Bone marrow (tissue), 2 donors: ENCODE measurements at places on chromosomes 12 and 14.

DNA sequence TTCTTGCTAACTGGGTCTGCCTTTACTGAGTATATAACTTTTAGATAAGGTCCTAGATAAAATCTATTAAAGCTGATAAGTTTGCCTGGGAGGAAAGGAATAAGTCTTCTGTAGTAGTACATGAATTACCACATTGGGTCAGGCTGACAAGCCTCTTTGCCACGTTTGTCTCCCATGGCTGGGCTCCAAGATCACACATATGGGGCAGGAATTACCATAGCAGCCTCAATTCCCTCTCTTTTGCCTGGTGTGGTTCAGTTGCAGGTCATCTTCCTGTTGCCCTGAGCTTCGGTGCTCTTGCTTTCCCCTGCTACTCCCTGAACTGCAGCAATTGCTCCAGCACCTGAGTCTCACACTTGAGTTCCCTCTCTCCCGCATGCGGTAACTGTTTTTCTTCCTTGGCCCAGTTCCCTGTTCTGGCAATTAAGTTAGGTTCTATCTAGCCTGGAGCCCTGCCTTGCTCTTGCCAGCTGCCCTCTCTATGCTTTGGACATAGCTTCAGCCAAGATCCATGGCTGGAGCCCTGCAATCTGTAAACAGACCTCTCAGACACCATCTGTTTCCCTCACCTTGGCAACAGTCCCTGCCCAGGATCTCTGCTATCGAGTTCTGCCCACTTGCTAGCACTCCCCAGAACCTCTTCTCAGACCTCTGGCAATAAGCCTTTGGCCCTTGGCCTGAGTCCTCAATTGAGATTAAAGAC is 5.8 kb upstream of the GLT8D2 start:
- DNase-seq: no peak

DNA sequence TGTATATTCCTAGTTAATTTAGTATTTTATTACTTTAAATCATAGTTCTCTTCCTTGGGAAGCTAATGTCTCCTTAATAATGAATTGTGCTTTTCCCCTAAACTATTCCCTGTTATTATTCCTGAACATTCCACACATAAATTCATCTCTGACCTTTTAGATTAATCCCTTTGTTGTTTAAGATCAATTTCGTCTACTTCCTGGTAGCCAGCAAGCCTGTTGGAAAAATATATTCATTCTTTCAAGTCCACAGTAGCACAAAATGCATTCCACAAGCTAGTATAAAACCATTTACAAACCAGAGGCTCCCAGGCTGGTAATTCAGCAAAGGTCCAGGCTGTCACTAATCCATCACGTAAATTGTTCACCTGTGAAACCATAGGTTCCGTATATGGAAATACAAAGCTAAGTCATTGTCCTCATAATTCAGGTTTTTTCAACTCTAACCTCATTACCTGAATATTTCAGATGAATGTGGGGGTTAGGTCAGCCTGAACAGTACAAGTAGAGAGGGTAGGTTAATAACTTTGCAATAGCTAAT is 232.7 kb downstream of the SEC23A start:
- no peak for DNase-seq

- DNase-seq: no peak
These were observed 979 bp downstream of the DDX54 start for GRCh38 chr12:113184098-113184899.

GRCh38 chr14:70726651-70727375 is 82.5 kb downstream of the MAP3K9 start:
- no peak for DNase-seq

GRCh38 chr12:115468087-115468510 is 784.1 kb upstream of the TBX3 start:
- DNase-seq: no peak

- no peak for DNase-seq
These were observed 7.0 kb downstream of the TAMALIN start for GRCh38 chr12:52013626-52014310.

DNA sequence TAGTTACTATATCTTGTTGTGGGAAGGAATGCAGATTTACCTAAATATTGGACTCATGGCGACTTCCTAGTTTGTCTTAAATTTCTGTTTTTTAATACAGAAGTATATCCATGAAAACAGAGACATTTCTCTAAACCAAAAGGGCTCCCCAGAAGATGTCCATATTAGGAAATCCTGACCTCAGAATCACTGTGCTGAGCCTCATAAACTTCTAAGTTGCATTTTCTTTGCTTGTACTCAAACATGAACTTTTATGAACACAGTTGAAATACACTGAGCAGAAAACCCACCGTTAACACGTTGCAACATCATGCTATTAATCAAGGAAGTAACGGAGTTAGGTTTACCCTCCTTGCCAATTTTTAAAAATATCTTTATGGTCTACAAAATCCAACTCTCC is 42.9 kb upstream of the NR2C1 start:
- DNase-seq: no peak

GRCh38 chr14:90126260-90126659 is 64.5 kb downstream of the KCNK13 start:
- no peak for DNase-seq

DNA sequence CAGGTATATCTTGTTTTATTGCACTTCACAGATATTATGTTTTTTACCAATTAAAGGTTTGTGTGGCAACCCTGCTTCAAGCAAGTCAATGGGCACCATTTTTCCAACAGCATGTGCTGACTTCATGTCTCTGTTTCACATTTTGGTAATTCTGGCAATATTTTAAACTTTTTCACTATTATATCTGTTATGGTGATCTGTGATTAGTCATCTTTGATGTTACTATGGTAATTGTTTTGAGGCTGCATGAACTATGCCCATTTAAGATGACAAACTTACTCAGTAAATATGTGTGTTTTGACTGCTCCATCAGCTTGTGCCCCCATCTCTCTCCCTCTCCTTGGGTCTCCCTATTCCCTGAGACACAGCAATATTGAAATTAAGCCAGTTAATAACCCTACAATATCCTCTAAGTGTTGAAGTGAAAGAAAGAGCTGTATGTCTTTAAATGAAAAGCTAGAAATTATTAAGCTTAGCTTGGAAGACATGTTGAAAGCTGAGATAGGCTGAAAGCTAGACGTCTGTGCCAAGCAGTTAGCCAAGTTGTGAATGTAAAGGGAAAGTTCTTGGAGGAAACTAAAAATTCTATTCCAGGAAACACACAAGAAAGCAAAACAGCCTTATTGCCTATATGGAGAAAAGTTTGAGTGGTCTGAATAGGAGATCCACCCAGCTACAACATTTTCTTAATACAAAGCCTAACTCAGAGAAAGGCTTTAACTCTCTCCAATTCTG is 365.1 kb downstream of the ATP23 start:
- DNase-seq: no peak

DNA sequence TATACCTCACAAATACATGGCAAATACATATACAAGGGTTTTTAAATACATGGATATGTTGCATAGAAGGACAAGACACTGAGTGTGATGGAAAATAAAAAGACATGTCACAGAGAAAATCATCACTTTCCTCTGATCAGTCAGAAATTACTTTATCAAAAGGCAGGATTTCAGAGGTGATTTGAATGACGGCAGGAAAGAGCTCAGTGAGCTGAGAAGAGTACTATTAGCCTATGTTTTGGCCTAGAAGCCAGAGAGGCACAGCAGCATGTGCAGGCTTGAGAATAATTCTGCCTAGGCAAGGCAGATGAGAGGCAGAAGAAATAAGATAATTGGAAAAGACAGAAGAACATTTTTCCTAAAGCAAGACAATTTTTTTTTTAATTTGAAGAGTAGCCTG is 94.9 kb downstream of the BCAT1 start:
- DNase-seq: no peak

- DNase-seq: no peak
These were observed 63.3 kb downstream of the ZFP36L1 start for GRCh38 chr14:68729556-68729955.
